CD8-positive, alpha-beta memory T cell (primary cell): ENCODE measurements at places on chromosomes 16 and 17. TPM values are rescaled to one million over a fixed set of nuclear protein-coding genes. Genes with fewer than 3 reads are reported as not detected.

The SMIM5 gene
- 0.20 TPM for total RNA-seq

DNA sequence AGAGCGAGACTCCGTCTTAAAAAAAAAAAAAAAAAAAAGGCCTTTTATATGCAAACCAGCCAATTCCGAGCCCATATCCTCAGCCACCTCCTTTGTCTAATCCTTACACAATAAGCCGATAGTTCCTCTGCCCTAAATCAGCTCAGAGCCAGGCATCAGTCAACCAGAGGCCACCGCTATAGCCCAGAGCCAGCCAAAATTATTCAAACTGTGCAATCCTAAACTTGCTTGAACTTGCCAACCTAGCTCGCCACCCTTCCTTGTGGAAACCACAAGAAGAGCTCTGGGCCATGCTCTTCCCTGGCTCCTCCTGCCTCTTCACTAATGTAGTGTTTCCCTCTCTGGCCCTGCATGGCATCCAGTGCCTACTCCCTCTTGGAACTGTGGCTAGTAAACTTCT, 17.7 kb downstream of the ITGAL start:
- DNase-seq = no peak
- H3K27me3 ChIP-seq = no peaks in the 10 kb centered on the region
- no peak overlapping the region for H3K27ac ChIP-seq
- H3K36me3 ChIP-seq = peaks cover 61% of the 10 kb centered on the region
- H3K4me3 ChIP-seq = no peak overlapping the region
- peaks cover 13% of the 10 kb centered on the region for H3K4me1 ChIP-seq

- H3K27ac ChIP-seq = no peak overlapping the region
- H3K4me3 ChIP-seq = no peak overlapping the region
- peaks cover 11% of the 10 kb centered on the region for H3K27me3 ChIP-seq
These were observed 22.8 kb downstream of the ENGASE start for GRCh38 chr17:79097226-79098055.

DNA sequence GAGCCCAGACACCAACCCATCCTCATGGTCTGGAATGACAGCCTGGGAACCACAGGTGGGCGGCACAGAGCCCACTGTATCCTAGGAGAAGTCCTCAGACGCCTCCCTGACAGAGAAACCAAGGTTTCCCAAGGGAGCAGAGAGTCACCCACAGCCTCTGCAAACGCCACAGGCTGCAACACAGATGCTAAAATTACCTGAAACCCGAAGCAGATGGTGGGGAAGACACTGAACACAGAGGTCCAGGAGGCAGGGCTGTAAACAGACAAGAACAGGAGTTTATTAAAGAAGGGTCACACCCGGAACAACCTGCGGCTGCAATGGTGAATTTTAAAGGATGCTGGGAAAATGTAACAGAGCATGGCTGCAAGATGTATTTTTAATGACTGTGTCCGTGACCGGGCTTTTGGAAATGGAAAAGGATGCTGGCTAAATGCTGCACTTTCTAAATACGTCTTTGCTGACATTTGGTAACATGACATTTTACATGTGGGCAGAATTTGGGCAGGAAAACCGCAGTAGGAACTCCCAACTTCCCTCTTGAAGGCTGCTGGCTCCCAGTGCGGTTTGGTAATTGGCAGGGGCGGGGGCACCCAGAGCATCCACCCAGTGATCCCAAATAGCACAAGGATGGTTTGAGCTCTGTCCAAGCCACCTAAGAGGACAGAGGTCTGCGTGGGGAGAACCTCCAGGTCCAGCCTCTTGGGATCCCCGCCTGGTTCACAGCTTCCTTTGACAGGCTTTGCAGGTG, 13.1 kb downstream of the SLC38A8 start:
- H3K36me3 ChIP-seq = no peaks in the 10 kb centered on the region
- H3K27me3 ChIP-seq = no peaks in the 10 kb centered on the region
- H3K27ac ChIP-seq = no peak overlapping the region
- H3K4me1 ChIP-seq = no peaks in the 10 kb centered on the region
- no peak for DNase-seq
- no peak overlapping the region for H3K4me3 ChIP-seq

The EPX gene
- not detected for total RNA-seq

- H3K4me3 ChIP-seq = no peak overlapping the region
- H3K36me3 ChIP-seq = no peaks in the 10 kb centered on the region
- no peak for DNase-seq
- peaks cover 47% of the 10 kb centered on the region for H3K4me1 ChIP-seq
These were observed 2.3 kb upstream of the ARMC5 start for GRCh38 chr16:31456988-31457360.
